Skin of body (tissue), 3 donors: ENCODE measurements at places on chromosomes 5 and 9.

GRCh38 chr5:61330341-61330844 is 1.7 kb upstream of the ZSWIM6 start:
- DNase-seq = peak; percentile 69

- no peak for DNase-seq
Measured at GRCh38 chr5:143055596-143056338, 285.6 kb downstream of the ARHGAP26 start.

DNA sequence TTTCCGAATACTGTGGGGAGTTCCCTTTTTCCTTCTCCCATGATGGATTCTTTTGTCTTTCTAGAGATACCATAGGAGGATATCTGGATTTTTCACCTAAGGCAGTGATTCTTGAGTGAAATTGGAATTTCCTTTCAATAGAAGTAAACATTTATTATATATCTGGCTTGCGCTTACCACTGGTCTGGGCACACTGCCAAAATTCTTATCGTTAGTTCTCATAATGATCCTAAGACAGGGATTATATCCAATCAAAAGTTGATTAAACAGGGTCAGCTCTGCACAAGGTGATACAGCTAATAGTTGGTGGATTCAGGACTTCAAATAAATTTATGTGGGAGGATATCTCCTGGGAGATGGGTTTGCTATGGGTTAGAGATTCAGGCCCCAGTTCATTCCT is 9.6 kb downstream of the TLE4 start:
- peak; percentile 2 for DNase-seq

DNA sequence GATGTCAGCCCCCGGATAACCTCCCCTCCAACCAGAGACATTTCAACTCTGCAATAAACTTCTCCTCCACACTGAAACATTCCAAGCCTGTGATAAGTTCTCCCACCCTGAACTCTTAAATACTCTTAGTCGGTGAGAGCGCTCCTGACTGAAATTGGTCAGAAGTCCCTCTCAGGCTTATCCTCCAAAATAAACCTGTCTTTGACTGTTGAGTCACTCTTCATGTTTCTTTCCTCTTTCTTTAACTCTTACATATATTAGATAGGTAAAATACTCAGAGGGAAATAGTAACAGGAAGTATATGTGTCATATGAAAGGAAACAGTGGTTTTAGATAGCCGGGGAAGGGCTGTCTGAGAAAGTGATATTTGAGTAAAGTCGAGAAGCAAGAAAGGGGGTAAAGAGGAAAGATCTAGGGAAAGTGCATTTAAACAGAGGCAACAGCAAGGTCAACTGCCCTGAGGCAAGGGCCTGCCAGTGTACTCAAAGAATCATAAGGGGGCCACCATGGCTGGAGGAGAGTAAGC is 11.0 kb upstream of the FAM81B start:
- DNase-seq = no peak

DNA sequence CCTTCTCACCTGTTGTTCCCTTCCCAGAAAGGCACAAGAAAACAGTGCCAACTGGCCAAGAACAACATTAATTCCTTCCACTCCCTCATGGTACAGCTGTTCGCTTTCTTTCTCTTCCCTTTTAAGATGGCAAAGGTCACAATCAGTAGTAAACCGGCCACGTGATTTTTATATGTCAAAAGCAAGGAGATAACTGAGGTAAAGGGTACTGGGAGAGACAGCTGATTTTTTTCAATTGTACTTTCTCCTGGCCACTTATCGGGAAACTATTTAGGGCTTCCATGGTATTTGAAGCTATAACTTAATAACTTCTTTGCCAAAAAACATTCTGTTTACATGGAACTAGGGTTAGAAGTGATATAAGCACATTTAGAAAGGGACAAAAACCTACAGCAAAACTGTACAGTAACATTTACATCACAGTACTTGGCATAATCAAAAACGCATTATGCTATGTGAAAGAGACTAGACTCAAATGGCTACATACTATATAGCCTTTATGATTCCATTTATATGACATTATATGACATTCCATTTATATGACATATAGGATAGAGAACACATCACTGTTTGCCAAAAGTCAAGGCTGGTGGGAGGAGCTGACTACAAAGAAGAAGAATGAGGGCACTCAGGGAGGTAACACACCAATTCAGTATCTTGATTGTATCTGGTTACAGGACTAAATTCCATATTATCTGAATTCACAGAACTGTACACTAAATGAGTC is 24.8 kb downstream of the PLPP1 start:
- no peak for DNase-seq

DNA sequence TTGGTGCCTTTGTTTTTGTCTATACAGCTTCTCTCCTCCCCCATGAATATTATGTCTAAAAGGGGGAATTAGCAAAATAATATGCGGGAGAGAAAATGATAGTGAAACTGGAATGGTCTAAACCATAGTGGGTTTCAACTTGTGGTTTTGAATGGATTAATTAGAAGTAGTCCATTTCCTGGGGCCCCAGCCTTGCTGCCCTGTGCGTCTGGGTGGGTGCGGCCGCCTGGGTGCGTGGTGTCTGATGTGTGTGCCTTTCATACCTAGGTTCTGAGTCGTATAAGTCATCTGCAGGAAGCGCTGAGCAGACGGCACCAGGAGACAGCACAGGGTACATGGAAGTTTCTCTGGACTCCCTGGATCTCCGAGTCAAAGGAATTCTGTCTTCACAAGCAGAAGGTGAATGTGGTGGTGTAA is 120.0 kb upstream of the CACNA1B start:
- DNase-seq = no peak
